Stimulated activated CD8-positive, alpha-beta memory T cell treated with anti-CD3 and anti-CD28 coated beads, Interleukin-4, amount 100 ng/mL, for 1 hour (primary cell): ENCODE measurements at places on chromosomes 2 and 18.

GRCh38 chr2:150487537-150488429 is at the start of gene RND3:
RND3 (minus strand) TSS chr2:150487667; CDS start chr2:150487417, 250 bp downstream.
- no peak for DNase-seq

DNA sequence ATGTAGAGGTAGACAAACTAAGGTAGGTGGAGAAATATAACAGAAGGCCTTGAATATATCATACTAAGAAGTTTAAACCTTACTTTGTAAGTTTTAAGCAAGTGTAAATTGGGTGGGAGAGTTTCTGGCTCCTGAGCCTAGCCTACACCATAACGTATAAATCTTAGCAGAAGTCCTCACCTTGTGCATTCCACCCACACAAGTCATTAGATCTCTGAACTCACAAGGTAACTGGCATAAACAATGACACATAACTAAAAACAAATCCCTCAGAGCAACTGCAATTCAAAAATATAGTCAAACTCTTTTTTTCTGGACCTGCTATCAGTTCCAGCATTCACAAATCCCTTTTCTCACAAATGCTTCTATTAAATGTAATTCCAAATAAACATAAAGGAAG is 9.4 kb downstream of the REV1 start:
- no peak for DNase-seq

GRCh38 chr18:59865241-59865986 is 34.4 kb upstream of the PMAIP1 start:
- no peak for DNase-seq

GRCh38 chr2:32068-32467 is 14.2 kb downstream of the FAM110C start:
- DNase-seq = no peak

DNA sequence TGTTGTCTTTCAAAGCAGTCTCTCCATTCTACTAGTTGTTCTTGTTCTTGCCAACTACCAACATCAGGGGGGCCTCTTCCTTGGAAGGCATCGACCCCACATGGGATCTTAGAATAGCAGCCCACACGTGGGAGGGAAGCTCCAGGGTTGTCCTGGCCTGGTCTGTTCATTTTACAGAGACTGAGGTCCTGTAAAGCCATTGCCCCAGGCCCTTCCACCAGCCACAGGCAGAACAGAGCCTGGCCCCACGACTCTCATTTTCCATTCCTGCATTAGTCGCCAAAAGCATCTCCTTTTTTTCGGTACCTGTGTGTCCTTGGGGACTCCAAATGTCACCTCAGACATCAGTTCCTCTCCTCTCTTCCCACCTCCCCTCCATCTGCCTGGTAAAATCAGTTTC is 28.0 kb downstream of the CNGA3 start:
- no peak for DNase-seq

- no peak for DNase-seq
Measured at GRCh38 chr18:48569139-48569914, 30.5 kb downstream of the CTIF start.

- no peak for DNase-seq
Measured at GRCh38 chr2:177983183-177983788, 89.3 kb downstream of the PDE11A start.

DNA sequence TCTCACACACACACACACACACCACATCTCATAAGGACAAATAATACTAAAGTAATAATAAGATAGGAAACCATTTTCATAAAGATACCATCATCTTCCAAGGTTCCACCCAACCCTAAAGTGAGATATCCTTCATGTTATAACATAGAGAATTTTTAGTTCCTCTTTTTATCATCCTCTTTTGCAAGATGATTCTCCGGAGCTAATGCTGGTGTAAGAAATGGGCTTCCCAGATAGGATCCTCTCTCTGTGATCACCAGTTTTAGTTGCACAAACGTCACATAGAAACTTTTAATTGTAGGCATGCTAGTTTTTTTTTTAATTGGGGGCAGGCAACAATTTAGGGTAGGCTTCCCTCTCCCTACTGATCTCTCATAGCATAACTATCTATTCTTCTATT is 49.6 kb downstream of the ARHGAP25 start:
- DNase-seq = no peak

DNA sequence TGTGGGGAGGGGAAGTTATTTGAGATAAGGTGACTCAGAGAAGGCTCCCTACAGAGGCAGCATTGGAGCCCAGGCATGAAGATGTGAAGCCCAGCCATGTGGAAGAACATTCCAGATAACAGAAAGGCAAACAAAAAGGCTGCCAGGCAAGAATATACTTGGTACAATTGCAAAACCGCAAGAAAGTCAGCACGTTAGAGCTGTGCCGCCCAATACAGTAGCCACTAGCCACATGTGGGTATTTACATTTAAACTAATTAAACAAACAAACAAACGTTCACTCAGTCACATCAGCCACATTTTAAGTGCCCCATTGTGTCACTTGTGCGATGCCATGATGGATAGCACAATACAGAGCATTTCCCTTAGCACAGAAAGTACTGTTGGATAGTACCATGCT is 179.6 kb downstream of the SATB2 start:
- DNase-seq = no peak

GRCh38 chr2:43484323-43484930 is 111.4 kb downstream of the THADA start:
- DNase-seq = no peak

- DNase-seq = no peak
Measured at GRCh38 chr2:173323371-173323770, 31.3 kb upstream of the CDCA7 start.

- no peak for DNase-seq
Measured at GRCh38 chr2:66095820-66096345, 339.0 kb upstream of the MEIS1 start.

DNA sequence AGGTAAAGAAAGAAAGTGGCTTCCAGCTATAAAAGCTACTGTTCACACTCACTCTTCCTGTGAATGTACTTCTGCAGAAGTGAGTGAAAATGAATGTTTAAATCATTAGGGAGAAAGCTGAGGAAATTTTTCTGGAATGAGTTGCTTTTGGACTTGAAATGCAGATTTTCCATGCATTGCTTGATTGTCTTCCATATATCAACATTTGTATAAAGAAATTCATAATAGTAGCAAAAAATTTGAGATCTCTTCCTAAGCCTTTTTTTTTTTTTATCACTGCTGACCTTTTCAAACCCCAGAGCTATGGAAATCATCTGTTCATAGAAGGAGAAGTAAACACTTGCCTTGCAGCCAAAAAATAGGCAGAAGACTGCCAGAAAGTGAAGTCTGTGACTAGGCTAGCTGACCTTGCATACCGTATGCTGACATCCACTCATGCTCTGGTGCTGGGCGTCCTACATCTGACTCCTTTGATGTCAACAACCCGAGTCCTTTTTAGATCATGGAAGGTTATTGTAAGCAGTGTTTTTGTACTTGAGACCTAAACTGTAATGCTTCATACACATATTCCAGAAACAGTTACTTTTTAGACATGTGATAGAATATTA is 154.5 kb upstream of the RASGRP3 start:
- no peak for DNase-seq

GRCh38 chr2:100653449-100654035 is 90.7 kb downstream of the PDCL3 start:
- no peak for DNase-seq

DNA sequence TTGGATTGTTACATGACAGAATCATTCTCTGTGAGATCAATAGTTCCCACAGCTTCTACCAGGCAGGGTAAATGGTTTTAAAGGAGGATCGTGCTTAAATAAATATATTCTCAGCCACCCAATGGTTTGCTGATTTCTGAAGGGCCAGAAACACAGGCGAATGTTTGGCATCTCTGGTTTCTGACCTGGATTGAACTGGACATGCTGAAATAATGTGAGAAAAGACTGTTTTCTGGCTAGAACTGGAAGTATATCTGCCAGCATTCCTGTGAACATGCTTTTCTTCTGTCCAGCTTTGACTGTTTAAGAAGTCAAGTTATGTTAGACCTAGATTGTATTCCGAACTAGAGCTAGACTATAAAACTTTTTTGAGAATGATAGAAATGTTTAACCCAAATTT is 77.1 kb upstream of the COL3A1 start:
- DNase-seq = no peak

DNA sequence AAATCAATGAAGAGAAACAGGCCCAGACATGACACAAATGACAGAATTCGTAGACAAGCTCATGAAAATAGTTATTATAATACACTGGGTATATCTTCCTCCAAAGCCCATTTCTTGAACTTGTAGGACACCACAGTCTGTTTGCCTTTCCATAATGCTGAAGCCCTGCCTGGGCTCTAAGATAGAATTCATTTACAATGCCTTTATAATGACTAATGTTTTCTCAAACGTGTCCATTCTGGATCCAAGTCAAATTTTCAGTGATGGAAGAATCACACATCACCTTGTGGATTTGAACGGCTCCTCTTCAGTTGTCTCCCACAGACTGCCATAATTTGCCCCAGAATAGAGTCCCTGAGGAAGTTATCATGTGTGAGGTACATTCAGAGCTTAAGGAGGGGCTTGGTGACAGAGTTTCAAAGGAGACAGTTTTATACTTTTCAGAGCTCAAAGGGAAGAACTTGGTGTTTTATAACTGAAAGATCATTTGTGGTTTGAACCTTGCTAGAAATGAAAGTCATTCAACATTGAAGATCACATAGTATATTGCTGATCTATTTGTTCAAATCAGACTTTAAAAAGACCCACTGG is 38.2 kb downstream of the CASP8 start:
- DNase-seq = no peak

- no peak for DNase-seq
Measured at GRCh38 chr2:100367163-100367562, 44.9 kb upstream of the LONRF2 start.

GRCh38 chr2:240711296-240711695 is 19.6 kb downstream of the AQP12A start:
- no peak for DNase-seq
